ENCODE measurements at places on chromosomes 11 and 22.

DNA sequence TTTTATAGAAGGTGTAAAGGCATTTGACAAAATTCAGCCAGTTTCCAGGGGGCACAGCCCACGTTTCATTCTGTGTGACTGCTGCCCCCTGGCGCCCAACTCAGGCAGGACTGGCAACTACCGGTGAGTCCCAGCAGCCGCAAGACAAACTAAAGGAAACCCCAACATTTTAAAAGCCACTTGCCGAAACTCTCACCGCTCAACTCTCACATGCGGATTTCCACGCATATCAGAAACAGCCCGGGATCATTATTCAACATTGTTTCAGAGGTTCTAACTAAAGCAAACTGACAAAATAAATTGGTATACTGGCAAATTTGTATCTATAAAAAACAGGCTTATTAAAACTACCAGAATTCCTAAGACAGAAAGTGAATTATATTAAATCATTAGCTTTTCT is 48.2 kb downstream of the MORC2 start:
- peak; percentile 89 for DNase-seq

DNA sequence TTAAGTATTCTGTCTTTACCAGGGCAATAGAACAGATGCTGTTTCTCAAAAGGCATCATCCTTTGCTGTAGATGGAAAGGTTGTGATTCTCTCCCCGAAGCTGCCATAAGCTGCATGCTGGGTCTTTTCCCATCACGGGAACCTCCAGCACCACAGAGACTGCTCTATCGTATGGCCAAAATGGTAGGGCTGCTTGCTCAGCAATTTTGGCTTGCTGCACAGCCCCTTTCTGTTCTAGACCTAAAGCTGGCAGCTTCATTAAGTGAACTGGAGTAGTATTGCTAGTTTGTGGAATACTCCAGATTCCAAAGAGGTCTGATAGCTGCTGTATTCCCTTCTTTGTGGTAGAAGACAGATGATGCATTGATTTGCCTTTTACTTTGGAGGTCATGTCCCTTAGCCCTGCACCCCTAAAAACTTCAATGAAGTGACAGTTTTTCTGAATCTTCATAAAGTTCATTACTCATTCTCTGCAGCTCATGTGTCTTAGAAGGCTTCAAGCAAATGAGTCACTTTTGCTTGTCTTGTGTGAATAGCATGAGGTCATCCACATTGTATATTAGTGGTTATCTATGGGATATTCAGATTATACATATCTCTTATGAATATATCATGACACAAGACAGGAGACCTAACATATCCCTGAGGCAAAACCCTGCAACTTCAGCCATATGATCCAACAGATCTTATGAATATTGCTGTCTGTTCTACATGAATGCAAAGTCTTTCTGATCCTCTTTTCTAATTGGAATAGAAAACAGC is 245.3 kb downstream of the FAM76B start:
- DNase-seq = no peak

DNA sequence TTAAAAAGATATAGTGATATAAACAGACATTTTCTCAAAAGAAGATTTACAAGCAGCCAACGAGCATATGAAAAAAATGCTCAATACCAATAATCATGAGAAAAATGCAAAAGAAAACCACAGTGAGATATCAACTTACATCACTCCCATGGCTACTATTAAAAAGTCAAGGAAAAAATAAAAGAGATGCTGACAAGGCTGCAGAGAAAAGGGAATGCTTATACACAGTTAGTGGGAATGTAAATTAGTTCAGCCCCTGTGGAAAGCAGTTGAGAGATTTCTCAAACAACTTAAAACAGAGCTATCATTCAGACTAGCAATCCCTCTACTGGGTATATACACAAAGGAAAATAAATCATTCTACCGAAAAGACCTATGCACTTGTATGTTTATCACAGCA is 97.1 kb upstream of the CARD18 start:
- no peak for DNase-seq

DNA sequence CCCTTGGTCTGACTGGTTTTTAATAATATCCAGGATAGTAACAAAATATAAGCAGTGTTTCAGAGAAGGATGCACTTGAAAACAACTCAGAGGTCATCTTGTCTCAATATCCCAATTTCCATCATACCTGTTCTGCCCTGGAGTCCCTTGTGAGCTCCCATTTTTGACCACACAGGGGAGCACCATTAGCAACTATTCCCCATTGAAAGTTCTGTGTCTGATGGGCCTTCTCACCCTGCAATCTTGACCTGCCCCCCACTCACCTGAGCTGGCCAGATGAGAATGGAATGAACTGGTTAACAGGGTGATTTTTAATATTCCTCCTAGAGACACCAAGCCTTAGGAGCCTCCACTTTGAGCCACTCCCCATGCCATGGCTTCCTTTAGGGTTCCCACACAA is 3.8 kb upstream of the CAPN5 start:
- DNase-seq = no peak

DNA sequence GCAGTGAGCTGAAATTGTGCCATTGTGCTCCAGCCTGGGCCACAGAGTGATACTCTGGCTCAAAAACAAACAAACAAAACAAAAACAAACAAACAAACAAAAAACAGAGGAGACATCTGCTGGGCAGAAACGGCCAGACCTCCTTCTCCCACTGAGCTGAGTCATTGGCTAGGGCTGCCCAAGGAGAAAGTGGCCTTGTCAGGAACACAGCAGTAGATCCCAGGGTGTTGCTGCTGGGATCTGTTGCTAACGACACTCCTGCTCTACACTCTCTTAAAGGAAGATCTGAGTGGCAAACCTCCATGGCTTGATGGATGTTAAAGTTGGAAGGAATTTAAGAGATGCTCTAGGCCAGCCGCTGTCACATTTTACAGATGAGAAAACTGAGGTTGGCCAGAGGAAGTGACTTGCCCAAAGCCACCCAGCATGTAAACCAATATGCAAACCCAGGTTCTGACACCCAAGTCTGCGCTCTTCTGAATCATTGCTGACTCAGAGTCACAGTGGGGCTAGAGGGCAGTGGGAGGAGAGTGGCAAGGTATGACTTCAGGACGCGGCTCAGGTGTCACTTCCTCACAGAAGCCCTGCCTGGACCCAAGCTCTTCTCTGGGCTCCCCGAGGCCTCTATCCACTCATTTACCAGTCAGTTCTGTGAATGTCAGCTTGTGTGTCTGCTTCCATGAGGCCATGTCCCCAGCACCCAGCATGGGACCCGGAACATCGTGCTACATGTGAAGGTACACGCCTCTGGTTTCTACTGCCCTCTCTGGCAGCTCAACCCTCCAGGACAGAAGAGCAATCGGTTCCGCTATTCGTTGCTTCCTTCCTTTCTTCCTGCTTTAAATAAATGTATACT is 11.3 kb upstream of the GDPD5 start:
- DNase-seq = peak; percentile 47

- DNase-seq = no peak
Measured at GRCh38 chr11:82930229-82930628, 28.7 kb downstream of the DDIAS start.

- no peak for DNase-seq
Measured at GRCh38 chr11:132586801-132587200, 945.5 kb downstream of the OPCML start.

GRCh38 chr22:25869771-25870170 is 127.8 kb downstream of the MYO18B start:
- DNase-seq = no peak

DNA sequence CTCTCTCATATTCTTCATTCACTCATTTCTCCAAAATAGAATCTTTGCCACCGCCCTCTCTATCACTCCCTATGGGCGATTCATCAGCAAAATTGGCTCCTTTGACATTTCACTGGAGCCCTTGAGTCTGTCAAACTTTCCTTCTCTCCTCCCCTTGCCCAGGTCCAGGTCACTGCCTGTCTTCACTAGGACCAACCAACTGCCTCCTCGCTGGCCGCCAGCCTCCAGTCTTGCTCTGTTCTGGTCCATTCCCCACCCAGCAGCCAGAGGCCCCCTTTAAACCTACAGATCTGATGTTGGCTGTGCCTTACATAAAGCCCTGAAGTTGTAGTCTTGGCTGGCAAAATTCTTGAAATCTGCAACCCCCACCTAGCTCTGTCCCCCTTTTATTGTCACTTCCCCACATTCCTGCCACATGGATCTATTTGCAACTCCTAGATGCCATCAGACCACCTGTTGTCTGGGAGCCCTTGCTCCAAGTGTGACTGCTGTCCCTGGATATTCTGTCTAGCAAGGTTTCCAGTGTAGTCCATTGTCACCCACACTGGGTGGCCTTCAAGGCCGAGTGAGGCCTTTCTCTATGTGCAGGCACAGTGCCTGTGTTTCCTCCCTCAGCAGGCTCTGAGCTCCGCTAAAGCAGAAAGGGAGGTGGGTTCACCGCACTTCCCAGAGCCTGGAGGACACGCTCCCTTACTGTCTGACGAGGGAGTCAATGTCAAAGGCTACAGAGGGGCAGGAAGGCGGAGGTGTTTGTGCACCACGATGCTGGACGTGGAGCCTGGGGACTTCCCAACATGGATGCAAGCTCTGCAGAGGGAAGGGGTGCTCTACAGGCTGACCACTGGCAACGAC is 25.5 kb downstream of the MYEOV start:
- no peak for DNase-seq

GRCh38 chr22:17241576-17242330 is 22.5 kb upstream of the ADA2 start:
- DNase-seq = no peak

- no peak for DNase-seq
Measured at GRCh38 chr11:48025984-48026340, 45.6 kb downstream of the PTPRJ start.

GRCh38 chr11:19279451-19279850 is 38.7 kb upstream of the E2F8 start:
- no peak for DNase-seq

DNA sequence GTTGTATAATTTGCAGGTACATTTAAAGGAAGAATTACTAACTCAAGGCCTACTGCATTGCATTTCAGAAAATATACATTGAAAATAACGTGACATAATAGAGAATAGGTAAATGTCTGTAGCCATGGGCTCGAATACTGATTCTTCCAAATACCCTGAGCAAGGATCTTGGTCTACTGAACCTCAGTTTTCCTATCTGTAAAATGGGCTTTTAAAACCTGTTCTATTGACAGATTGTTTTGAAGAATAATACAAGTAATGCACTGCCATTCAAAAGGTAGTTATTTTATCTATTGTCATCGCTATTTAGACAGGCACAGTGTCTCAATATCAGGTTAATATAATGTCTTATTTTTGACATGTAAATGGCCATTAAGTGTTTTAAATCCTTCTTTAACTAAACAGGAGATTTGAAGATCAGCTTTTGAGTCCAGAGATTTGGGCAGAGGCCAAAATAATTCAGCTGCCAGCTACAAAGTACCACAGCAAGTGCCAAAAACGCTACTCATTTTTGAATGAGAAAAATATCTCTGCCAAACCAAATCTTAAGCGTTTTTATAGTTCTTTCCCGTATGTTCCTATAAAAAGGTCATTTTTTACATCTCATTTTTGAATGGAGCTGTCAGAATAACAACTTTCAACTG is 56.7 kb downstream of the CTSC start:
- no peak for DNase-seq

GRCh38 chr11:67408437-67409200 is 4.7 kb downstream of the TBC1D10C start:
- DNase-seq = peak; percentile 53

- peak; percentile 46 for DNase-seq
Measured at GRCh38 chr11:114075891-114076441, 16.5 kb downstream of the ZBTB16 start.

DNA sequence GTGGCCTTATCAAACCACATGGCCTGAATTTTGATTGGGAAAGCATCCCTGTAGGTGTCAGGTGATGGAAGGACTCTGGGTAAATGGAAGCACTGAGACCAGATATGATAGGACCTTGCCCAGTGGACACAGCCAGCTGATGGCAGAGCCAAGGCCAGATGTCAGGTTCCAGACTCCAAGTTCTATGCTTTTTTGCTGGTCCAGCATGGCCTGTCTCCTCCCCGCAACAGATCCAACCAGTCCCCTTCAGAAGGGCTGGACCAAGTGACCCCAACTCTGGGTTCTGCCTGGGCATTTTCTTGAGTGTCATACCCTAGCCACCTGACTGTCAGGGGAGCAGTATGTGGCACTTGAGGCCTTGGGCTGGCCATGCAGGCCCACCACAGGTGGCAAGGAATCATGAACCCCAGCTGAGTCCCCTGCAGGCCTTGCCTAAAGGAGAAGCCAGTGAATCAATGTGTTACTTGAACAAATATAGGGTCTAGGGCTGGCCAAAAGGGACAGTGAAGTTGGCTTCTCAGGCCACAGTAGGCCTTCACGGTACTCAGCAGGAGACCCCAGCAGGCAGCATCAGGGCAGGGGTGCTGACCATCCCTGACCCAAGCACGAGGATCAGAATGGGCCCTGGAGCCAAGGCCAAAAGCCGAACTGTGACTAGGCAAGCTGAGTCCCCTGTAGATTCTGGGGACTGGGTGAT is 27.1 kb downstream of the KCNQ1OT1 start:
- no peak for DNase-seq
